Endothelial cell (in vitro differentiated cells): ENCODE measurements at places on chromosomes 7 and 10.

- DNase-seq, result no peak
Measured at GRCh38 chr10:61830846-61831273, 70.6 kb upstream of the ARID5B start.

DNA sequence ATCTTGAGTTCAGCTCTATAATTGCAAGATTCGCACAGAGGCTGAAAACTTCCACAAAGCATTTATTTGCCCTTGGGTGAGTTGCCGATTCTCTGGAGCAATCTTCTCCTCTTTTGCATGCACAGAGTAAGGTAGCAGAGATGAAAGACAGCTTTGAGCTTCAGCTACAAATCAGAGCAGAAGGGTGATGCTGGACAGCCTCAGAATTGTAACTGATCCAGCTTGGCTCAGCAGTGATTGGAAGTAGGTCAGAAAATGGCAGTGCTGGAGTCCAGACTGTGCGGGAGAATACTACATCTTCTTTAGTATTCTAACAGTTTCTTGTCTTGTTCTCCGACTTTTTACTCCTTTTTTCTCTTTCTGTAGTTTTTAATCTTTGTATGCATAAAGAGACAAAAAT lies 55.4 kb upstream of the CDC14C start:
- DNase-seq, result no peak

DNA sequence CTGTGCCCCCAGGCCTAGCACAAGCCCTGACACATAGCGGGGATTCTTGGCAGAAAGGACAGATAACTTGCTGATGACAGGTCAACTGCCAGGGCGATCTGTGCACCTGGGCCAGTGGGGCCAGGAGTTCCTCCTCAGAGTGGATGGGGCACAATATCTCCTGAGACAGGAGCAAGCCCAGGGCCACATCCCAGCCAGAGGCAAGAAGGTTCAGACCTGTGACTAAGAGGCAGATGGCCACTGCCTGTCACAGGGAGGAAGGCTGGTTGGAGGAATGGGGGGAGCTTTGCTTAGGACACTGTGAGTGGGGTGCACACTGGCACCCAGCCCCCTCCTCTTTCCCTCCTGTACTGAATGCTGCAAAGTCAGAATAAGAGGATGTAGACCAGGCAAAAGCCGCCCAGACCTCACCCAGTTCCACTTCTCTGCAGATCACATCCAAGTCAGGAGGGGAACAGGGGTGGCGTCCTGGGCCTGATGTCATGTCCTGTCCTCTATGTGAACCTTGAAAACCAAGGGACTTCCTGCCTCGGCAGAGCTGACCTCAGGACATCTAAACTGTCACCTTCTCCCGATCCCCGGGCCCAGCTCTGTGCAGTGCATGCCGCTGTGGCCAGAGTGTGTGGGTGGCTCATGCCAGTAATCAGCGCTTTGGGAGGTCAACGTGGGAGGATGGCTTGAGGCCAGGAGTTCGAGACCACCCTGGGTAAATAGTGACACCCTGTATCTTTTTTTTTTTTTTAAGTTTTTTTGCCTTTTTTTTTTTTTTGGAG lies 1.3 kb downstream of the GUSB start:
- DNase-seq, result no peak

DNA sequence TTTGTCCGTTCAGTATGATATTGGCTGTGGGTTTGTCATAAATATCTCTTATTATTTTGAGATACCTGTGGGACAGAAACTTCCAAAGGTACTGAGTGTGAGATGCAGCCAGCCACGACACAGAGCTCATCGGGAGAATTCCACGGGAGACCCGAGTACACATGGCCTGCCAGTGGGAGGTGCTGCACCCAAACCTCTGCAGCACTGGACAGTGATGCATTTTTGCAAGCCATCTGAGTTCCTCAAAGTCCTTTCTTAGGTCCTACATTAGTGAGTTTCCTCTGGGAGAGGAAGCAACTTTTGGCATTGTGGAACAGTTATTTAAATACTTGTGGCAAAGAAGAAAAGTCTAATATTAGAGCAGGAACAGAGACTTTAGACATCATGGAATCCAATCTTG lies 77.5 kb downstream of the ARID5B start:
- DNase-seq, result no peak

DNA sequence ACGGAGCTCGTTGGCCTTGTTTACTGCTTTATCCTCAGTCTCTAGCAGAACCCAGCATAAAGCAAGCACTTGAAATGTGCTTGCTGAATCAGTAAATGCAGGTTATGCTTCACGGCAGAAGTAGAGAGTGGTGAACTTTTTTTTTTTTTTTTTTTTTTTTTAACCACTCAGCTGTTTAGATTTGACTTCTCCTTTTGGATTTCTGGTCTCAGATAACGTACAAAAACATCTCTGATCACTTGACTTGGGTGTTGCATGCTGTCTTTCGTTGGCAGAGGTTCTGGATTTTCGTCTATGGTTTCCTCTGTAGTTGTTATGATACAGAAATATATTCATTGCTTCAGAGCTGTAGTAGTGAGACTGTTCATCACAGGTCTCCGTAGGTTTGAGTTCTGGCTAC lies 242.5 kb upstream of the HABP2 start:
- no peak for DNase-seq

GRCh38 chr7:141586878-141587277 lies 35.7 kb downstream of the AGK start:
- DNase-seq, result no peak

DNA sequence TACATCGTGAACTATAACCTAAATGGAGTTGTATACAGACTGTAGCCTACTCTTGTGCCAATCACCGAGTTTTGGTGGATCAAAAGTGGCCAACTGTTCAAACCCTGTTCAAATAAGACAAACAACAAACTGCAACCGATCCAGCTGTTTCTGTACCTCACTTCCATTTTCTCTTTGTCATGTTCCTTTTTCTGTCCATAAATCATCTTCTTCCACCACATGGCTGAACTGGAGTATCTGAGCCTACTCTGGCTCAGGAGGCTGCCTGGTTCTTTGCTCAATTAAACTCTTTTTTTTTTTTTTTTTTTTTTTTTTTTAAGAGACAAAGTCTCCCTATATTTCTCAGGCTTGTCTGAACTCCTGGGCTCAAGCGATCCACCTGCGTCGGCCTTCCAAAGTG lies 59.0 kb upstream of the NPVF start:
- no peak for DNase-seq

- DNase-seq, result no peak
Measured at GRCh38 chr7:56174346-56174874, 58.2 kb upstream of the NUPR2 start.
